ENCODE measurements at places on chromosomes 2 and 18.

- no peak for DNase-seq
Observed at GRCh38 chr2:79660557-79660956, 147.7 kb downstream of the CTNNA2 start.

GRCh38 chr2:99698896-99699295 is 209.1 kb upstream of the REV1 start:
- no peak for DNase-seq

DNA sequence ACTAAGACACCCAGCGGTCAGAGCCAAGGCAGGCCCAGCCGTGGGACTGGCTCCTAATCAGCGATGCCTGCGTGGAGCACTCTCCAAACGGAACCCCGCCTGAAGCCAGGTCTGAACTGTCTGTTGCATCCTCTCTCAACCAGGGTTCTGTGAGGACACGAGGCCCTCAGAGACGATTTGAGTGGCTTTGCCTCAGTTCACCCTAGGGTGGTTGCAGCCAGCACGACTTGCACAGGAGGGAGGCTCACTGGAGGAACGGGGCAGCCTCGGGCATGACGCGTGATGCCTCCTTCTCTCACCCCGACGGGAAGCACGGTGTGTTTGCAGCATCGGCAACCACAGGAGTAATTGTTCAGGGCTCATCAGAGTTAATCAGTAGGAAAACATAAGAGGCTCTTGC is 336.4 kb downstream of the EIPR1 start:
- no peak for DNase-seq

DNA sequence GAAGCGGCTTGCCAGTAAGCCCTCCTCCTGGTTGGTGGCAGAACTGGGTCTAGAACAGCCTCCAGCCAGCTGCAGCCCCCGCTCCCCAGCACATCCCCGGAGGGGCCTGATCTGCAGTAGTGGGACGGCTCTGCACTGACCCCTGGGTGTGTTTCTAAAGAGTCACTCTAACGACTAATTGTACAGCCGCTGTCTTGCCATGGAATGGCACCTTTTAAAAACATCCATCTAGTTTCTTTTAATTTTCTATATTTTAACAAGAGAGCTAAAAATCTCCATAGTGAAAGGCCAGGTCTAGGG is 82.0 kb downstream of the MTCL1 start:
- DNase-seq: no peak

DNA sequence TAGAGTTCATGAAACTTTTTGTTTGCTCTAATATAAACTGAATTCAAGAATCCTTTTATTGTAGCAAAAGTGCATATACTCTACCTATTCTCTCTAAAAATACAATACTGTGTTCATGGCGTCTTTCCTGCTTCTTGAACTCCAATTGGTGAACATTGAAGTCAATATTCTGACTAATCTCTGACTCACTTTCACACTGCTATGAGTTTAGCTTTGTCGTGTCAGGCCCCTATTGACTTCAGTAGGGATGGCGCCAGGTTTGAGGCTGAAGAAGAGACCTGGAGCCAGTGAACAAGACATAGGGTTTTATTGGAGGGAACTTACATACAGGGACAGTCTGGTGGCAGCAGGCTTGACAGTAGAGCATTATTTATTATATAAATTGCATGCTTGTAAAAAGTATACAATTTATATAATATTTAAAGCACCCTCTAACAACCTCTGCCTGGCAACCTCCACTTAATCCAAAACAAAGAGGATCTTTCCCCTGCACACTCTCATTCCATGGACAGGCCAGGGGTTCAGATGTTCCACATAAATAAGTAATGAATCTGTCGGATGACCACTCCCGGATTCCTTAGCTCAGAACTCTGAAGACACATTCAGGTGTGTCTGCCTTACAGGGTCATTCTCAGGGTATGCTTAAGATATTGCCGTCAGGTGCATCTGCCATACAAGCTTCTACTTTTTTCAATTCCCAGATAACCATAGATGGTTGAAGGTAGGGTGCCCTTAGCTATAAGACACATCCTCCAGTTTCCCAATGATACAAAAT is 141.0 kb downstream of the CERS6 start:
- no peak for DNase-seq

DNA sequence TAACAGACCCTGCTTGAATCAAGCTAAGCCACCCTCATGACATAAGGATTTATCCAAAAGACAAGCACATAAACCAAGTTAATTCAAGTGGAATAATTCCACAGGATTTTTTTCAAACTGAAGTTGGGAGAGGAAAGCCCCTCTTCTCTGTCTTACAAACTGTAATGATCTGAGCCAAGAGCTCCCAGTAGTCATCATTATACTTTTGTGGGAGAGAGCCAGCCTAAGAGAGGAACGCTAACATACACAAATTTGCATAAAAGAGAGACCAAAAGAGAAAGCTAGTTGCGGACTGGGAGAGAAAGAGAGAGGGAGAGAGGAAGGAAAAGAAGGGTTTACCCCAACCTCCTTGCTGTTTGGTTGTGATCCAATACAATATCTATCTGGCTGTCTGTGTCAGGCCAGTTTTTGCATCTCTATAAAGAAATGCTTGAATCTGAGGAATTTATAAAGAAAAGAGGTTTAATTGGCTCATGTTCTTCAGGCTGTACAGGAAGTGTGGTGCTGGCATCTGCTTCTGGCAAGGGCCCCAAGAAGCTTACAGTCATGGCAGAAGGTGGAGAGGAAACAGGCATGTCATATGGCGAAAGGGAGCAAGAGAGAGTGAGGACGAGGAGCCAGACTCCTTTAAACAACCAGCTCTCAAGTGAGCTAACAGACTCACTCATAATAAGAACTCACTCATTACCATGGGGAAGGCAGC is 20.8 kb upstream of the PUM2 start:
- DNase-seq: no peak

- no peak for DNase-seq
Observed at GRCh38 chr18:76425146-76426131, 69.6 kb downstream of the ZNF516 start.

- no peak for DNase-seq
Observed at GRCh38 chr2:3260959-3261358, 116.7 kb downstream of the EIPR1 start.

DNA sequence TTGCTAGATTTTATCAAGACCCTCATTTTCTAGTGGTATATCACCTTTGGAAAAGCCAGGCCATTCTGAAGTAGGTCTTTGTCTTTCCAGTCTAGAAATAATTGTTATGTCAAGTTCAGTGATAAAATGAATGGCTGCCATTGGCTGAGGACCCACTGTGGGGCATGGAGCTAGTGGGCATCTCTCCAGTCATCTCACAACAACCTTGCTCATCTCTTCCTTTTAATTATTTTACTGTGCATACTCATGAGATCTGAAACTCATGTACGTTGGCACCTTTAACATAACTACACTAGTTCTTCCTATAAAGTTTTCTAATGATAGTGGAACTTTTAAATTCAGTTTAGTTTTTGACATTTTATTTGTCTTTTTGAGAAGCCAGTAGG is 240.9 kb downstream of the SLC8A1 start:
- no peak for DNase-seq

DNA sequence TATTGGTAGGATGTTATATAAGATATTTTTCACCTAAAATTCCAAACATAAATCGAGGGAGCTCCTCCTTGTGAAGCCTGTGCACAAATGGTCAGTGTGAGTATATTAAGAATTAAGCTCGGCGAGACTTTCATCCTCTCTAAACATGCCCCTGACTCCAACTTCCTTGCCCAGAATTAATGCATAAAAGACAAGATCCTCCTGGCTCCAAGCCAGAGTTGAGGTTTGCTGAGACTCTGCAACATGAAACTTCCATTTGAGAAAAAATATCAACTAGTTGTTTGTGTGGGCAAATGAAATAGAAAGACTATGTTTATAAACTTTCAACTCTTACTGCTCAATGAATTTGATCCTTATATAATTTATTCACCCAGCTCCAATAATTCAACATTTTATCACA is 68.1 kb downstream of the CCDC178 start:
- no peak for DNase-seq

DNA sequence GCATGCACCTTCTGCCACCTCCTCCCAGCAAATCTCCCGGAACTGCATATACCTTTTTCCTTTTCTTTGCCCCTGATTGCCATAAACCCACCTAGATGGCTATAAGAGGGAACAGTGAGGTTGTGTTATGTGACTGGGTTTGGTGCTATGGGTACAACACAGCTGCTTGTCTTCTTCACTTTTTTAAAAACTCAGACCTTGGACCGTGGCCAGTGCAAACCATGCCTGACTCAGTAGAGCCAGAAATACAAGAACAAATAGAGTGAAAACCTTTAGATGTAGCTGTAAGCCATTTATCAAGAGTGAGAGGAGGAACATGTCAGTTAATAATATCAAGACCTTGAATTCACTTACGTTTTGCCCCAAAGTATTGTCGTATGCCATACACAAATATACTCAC is 267.4 kb upstream of the CHAC2 start:
- no peak for DNase-seq

DNA sequence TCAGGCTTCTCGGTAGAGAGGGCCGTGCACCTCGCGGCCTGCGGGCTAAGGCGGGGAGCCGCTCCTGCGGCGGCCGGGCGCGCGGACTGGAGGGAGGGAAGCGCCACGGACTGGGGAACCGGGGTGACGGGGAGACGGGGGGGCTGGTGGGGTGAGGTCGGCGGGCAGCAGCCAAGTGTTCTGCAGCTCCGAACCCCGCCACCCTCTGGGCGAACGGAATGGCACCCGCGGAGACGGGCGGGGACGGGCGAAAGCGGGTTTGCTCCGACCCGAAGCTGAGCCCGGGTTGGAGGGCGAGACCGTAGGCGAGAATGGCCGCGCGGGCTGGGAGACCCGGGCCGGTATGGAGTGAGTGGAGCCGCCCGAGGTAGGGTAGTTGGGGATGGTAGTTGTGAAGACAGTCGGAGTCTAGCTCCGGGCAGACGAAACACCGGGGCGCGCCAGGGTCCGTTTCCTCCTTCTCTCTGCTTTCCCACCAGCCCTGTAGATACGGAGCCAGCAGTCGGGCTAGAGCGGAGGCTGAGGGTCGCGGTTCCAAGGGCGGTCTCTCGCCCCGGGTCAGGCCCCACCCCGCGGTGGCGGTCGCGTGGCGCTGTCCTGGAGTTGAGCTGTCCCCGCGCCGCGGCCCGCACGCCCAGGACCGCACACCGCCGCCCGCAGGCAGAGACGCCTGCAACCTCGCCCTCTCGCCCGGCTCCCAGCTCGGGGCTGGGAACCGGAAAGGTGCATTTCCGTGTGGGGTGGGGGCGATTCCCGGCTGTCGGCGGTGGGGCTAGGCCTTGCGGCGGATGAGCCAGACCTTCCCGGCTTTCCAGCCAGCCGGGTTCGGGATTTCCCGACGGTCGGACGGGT is 160.3 kb upstream of the SIX2 start:
- no peak for DNase-seq

DNA sequence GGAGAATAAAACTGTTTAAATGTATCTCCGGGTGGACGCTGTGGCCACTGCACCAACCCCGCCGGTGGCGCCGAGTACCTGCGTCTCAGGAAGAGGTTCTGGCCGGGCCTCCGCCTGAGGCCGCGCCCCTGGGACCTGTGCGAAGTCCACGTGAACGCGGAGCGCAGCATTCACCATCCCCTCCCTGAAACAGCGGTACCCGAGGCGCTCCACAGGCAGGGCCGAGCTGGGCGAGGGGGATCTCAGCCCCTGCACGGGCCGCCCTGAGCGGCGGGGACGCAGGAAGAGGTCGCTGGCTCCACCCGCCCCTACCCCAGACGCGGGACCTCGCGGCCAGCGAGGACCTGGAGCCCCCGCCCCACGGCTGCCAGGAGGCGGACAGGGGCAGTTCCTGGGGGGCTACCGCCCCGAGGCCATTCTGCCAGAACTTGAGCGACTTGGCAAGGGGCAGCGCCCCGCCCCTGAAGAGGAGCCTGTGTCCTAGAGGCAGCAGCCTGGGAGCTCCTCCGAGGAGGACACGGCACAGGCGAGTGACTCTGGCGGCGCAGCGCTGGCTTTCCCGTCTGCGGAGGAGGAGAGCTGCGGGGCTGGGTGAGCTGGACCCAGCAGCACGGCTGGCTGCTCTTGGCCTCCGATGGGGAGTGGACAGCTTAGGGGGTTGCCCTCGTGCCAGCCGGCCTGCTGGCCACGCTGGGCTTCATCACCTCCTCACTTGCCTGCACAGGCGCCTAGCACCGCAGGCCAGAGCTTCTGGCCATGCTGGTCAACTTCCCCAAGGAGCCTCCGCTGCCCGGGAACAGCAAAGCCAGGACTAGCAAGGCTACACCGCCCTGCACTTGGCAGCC is 9.7 kb upstream of the TEKT4 start:
- DNase-seq: no peak

DNA sequence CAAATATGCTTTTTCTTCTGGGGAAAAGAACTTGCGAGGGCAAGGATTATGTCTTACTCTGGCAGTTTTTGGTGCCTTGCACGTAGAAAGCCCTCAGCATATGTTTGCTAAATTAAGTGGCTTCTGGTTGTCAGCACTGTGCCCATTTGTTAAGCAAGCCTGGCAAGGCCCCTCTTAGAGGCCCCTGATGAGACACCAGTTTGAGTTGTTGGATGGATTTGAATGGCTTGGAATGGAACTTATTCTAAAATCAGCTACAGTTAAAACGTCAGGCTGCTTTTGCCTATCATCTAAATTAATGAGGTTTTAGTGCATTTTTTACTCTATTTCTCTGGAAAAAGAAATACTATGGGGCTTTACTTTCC is 28.2 kb downstream of the TMEM182 start:
- no peak for DNase-seq

GRCh38 chr2:195810340-195811098 is 153.5 kb downstream of the SLC39A10 start:
- DNase-seq: no peak

GRCh38 chr18:45935591-45936335 is 31.4 kb downstream of the EPG5 start:
- DNase-seq: no peak

DNA sequence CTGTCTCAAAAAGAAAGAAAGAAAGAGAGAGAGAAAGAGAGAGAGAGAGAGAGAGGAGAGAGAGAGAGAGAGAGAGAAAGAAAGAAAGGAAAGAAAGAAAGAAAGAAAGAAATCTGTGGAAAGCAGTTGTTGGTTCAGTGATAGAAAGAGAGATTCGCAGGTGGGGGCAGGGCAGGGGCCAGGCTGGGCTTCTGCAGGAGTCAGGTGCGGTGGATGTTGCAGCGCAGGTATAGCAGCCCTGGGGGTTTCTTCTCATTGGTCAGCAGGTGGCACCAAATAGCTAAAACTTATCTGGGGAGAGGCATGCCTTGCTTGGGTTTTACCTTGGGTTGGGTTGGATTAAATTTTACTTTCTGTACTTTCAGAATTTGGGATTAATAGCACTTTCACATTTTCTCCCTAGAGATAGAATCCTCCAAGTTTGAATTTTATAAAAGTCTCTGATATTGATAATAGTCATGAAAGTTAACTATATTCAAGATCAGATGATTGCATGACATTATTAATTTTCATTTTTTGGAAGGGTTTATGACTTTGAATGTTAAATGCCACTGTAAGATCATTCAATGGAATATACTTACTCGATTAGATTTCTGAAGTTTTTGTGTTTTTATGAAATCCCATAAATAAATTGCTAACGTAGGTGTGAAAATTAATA is 66.6 kb downstream of the SPTBN1 start:
- DNase-seq: no peak
